Muscle of back (tissue), 13 donors: ENCODE measurements at places on chromosomes 4 and X.

DNA sequence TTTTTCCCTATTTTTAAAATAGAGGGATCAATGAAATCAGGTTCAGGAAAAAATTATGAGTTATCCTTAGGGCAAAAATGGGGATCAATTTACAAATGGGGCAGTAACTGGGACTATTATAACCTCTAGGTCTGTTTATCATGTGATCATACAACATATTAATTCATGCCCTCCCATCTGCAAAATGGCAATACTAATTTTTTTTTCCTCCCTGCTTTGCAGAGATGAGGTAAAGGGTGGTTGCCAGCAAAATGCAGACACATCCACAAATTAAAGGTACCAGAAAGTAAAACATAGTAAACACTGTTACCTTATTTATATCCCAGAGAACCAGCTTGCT, 467 bp downstream of the HSD17B11 start:
- no peak for DNase-seq

DNA sequence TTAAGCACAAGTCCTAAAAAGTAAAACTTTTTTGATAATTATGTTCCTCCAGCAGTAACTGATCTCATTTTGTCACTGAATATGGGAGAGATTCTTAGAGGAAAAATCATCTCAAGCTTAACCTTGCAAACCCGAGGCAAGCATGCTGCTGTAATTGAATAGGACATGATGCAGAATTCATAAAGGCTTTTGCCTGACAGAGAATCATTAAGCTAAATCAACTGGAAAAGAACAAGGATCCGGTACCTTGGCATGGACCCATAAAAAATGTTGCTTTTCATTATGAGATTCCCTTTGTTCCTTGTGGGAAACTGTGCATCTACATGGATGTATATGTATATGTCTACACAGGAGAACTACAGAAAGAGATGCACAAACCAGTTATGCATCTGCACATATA, 149.1 kb downstream of the PAPSS1 start:
- DNase-seq, result no peak

- DNase-seq, result no peak
Measured at GRCh38 chr4:120009731-120010130, 56.9 kb downstream of the MAD2L1 start.

DNA sequence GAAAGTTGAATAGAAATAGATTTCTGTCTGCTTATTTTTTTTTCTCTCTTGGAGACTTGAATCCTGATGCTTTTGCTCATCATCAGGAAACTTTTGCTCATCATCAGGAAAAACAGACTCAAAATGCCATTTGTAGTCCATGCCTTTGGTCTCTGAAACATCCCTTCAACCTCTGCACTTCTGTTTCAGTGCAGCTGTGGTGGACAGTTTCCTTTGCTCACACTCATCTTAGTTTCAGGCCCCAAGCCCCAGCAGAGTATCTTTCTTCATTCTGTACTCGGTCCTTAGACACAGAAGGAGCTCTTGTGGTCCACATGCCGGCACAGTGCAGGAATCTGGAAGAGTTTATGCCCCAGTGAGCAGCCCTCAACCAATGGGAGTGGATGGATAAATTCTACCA, 337.9 kb downstream of the PPP3CA start:
- DNase-seq, result no peak

DNA sequence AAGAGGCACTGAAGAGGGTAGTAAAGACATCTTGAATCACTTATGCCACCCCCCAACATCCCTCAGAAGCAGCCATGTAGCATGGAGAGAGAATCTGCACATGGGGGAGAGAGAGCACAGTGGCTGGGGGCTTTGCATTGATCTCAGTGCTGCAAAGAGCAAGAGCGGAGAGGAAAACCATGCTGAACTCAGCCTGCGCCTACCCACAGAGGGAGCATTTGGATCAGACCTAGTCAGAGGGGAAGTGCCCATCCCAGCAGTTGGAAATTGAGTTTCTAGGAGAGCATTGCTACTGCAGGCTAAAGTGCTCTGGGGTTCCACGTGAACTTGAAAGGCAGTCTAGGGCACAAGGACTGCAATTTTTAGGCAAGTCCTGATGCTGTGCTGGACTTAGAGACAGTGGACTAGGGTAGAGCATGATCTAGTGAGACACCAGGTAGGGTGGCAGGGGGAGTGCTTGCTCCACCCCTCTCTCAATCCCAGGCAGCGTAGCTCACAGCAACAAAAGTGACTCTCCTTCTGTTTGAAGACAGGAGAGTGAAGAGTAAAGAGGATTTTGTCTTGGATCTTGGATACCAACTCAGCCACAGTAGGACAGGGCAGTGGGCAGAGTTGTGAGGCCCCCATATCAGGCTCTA, 9.0 kb upstream of the PROM1 start:
- DNase-seq, result no peak

GRCh38 chrX:71128915-71129765, 10.7 kb downstream of the MED12 start:
- peak; percentile 58 for DNase-seq

DNA sequence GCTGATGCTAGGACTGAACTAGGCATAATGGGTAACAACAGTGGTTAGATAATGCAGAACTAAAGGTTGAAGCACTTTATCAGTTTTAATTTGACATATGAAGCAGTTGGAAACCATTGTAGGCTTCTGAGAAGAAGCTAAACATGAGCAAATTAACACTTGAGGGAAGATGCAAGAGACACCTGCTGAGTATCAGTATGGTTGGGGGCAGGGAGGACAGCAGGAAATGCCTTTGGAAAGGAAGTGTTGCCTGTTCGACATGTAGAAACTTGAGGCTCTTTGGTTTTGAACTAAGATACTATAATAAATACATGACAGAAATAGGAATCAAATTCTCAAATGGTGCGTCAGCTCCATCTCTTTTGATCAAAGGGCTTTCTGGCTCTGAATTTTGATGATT, 115.6 kb downstream of the FHIP1A start:
- no peak for DNase-seq

GRCh38 chrX:115957862-115958490, 212.6 kb upstream of the AGTR2 start:
- no peak for DNase-seq

DNA sequence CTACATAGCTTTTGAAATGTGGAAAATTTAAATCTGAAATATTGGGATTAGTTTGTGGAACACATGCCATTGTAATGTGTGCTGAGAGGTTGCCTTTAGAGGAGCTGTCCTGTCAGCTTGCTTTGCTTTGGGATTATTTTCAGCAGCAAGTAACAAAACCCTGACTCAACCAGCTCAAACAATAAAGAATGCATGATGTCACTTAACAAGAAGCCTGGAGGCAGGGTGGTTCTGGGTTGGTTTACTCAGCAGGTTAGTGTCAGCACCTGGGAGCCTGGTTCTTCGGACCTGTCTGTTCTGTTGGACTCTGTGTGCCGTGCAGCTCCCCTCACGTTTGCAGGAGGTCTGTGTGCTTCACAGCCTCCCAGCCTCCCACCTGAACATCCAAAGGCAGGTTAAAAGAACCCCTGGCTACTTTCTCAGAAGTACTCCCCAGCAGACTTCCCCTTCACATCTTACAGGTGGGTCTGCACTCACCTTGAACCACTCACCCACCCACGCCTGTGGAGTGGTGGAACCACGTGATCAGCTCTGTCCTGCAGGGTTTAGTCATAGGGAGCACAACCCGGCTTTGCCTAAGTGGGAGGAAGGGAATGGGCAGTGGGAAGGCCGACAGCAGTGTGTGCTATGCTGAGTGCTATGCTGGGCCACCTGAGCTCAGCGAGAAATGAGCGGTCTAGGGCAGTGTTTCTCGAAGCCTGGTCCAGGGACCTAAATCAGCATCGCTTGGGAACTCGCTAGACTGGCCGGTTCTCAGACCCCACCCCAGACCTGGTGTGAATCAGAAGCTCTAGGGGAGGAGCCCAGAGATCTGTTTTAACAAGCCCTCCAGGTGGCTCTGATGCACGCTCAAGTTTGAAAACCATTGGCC, 20.4 kb downstream of the TMEM131L start:
- DNase-seq, result peak; percentile 27

DNA sequence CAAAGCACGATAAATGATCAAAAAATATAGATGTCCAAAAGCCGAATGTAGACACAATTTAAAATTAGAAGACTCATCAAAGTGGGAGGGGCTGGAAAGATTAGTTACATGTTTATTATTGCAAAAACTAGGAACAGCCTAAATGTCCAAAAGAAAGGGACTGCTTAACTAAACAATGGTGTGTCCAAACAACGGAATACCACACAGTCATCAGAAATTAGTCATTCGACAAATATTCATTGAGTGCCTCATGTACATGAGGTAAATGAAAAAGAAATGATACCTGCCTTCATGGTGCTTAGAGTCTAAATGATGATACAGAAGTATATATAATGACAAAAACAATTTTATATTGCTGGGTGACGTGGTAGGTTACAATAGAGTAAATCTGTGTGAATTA, 139.7 kb downstream of the MAML3 start:
- no peak for DNase-seq

- no peak for DNase-seq
Measured at GRCh38 chr4:88731381-88731780, 33.8 kb upstream of the NAP1L5 start.

GRCh38 chr4:105126311-105127169, 20.1 kb upstream of the TET2 start:
- DNase-seq, result no peak

DNA sequence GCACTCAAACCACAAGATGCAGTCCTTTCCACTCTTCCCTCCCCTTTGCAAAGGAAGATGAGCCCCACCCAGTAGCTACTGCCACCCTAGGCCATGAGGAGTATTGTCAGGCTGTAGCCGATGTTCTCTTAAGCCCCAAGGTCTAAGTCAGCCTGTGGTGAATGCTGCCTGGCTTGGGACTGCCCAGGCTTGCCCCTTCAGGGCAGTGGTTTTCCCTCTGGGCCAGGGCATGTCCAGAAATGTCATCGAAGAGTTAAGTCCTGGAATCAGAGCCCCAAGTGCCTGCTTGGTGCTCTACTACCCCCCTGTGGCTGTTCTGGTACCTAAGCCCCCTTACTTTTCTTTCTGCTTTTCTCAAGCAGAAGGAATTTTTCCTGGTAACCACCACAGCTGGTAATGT, 11.8 kb upstream of the PGK1 start:
- DNase-seq, result no peak

- peak; percentile 48 for DNase-seq
Measured at GRCh38 chrX:56726605-56727004, 2.4 kb upstream of the NBDY start.

DNA sequence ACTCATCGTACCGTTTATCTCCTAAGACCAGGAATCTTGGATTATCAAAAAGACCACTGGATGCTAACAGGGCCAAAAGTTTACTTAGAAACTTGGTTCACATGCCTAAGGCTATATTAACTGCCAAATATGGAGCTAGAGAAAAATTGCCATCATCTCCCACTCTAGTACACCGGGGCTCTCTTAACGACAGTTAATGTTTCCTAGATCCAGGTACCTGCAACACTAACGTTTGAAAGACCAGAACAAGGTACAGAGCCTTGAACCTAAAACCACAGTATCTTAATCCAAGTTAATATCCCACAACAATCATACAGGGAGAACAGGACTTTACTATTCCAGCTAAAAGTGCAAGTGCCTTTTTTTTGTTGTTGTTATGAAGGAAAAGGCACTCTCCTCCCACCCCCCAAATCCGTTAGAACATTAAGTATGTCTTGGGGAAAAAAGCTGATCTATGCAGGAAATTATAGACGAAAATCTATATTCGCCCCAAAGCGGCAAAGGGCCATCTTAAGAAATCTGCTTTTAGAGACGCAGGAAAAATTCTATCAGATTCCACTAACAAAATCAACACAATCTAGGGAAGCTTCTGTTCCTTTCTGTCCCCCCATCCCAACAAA, 1.3 kb downstream of the G3BP2 start:
- no peak for DNase-seq

- DNase-seq, result peak; percentile 25
Measured at GRCh38 chrX:49155243-49155899, 7.2 kb upstream of the MAGIX start.

DNA sequence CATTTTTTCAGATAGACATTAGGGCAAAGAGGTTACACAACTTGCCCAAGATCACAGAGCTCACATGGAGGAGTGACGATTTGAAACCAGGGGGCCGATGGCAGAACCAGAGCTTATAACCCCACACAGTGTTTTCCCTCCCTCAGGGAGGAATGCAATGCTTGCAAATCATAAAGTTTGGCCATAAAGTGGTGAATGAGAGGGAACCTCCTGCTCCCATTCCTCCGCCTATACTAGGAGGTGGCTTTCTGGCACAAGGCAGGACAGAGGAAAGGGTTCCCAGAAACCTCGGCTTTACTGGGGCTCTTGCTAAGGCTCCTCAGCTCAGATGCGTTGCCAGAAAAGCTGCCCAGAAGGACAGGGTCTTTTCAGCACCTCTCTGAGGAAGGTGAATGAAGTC, 19.3 kb downstream of the TMEM154 start:
- no peak for DNase-seq

- DNase-seq, result no peak
Measured at GRCh38 chrX:1894026-1894294, 279.1 kb downstream of the ASMT start.

GRCh38 chr4:78720994-78721677, 55.0 kb upstream of the BMP2K start:
- DNase-seq, result no peak

DNA sequence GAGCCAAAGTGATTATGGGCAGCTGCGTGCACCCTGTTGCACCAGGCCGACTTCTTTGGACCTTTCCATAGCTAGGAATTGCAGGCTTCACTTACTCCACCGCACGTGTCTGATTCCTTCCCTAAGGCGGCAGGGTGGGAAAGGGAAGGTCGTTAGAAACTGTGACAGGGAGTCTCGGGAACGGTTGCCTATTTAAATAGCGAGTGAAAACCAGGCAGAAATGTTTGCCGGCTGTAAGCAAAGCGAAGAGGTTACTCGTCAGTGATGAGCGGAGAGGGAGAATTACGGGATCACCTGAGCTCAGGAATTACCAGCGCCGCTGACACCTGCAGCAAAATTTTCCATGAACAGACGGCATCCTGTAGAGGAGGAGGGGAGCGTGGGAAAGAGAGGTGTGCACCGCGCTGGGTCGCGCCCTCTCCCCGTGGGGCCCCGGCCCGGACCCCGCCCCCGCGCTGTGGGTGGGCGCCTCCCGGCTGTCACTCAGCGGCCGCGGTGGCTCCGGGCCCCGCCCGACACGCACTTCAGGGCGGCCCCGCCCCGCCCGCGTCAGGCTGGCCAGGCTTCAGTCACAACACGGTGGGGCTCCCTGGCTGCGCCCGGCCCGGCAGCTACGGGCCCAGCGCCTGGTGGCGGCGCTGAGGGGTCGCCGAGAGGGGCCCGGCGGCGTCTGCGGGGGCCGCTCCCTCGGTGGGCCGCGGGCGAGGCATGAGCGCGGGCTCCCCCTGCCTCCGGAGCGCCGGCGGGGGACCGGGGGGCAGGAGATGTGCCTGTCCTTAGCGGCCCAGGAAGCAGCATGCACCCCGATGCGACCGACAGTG, at the start of gene SNX25:
TSS of gene SNX25 (plus strand) at position 568 of the 821 bp plus-strand sequence. CDS start at position 797, 229 bp downstream.
- peak; percentile 83 for DNase-seq

GRCh38 chr4:159103384-159103990, 608 bp downstream of the RAPGEF2 start:
- no peak for DNase-seq

GRCh38 chrX:94454159-94454558, 780.2 kb downstream of the FAM133A start:
- no peak for DNase-seq

GRCh38 chr4:138297743-138298405, 55.7 kb upstream of the SLC7A11 start:
- no peak for DNase-seq
